DMS79 (cell line): ENCODE measurements at places on chromosomes 11 and 22.
A peak's percentile ranks its signal among the peaks of the same experiment; 100 is the strongest.

GRCh38 chr22:41905411-41906202 is 9.3 kb downstream of the SHISA8 start:
- no peak for DNase-seq

DNA sequence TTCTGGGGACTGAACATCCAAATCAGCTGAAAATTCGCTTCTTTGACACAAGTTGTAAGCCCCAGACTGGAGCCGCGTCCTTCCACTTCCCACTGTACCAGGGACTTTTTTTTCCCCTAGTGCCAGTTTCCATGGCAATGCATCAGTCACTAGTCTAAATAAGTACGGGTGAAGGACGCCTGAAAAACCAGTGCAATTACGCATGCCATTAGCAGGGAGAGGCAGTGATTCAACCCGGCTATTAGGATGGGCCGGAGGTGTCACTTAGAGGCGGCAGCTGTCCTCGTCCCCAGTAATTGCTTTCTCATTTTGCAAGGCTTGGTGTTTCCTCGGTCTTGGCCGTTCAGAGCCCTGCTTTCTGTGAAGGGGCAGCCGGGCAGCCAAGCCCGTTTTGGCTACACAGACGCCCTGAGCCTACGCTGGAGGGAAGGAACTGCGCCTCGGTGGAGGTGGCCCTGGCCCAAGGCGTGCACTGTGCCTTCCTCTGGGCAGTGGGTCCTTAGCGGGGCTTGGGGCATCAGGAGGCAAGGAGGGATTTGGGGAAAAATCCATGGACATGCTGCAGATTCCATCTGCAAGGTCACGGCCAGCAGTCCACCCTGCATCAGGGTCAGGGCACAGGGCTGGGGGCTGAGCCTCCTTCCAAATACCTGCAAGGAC is 319.7 kb downstream of the CTTN start:
- DNase-seq, result no peak

GRCh38 chr11:134275534-134276395 is at the start of gene GLB1L3:
Gene GLB1L3, plus strand, starts transcription at chr11:134276379. Its CDS starts 362 bp downstream, at chr11:134276741.
- DNase-seq, result peak; percentile 64

- peak; percentile 17 for DNase-seq
These were observed 267.2 kb upstream of the SYN3 start for GRCh38 chr22:33325232-33326004.

GRCh38 chr22:46203601-46203980 is 46.5 kb downstream of the CDPF1 start:
- DNase-seq, result no peak

- DNase-seq, result peak; percentile 22
These were observed at the start of gene ARSA for GRCh38 chr22:50627642-50628542. Gene ARSA, minus strand, starts transcription at chr22:50628152. Its CDS starts 373 bp downstream, at chr22:50627779.

GRCh38 chr11:91926965-91927364 is 297.7 kb upstream of the FAT3 start:
- DNase-seq, result no peak

- DNase-seq, result no peak
These were observed 16.7 kb downstream of the MRPL23 start for GRCh38 chr11:1963864-1964263.

DNA sequence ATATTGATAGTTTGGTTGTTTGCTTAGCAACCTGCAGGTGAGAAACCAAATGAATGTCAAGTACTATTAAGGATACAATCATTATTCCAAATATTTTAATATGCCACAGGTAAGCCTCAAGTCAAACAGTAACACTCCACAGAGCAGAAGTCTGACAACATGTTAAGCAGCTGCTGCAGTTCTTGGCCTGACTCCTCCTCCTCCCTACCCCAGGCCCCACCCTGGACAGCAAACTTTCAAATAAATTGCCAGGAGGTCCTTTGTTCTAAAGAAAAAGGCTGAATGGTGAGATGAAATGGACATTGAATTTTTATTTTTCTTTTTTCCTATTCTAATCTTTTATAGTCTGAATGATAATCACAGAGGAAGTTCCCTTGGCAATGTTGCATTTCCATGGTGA is 260.0 kb upstream of the POU2AF2 start:
- DNase-seq, result no peak

- DNase-seq, result no peak
These were observed 51.1 kb downstream of the USP35 start for GRCh38 chr11:78239781-78240180.

GRCh38 chr11:125980436-125980835 is 34.6 kb downstream of the VSIG10L2 start:
- no peak for DNase-seq

DNA sequence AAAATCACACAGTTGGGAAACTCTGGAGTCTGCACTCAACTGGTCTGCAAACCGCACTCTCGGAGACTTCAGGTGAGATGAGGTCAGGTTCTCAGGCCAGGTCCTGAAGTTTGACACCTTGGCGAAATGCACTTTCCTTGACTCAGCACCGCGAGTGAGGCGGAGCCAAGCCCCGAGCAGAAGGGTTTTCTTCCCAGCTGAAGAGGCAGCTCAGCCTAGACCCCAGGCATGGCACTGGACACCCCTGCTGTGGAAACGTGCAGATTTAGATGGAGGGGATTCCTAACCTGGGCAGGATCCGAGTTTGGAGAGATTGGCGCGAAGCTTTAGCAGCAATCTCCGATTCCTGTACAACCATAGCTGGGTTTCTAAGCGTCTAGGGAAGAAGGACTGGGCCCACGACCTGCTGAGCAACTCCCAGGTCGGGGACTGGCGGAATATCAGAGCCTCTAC is 835 bp upstream of the MYOD1 start:
- DNase-seq, result no peak

DNA sequence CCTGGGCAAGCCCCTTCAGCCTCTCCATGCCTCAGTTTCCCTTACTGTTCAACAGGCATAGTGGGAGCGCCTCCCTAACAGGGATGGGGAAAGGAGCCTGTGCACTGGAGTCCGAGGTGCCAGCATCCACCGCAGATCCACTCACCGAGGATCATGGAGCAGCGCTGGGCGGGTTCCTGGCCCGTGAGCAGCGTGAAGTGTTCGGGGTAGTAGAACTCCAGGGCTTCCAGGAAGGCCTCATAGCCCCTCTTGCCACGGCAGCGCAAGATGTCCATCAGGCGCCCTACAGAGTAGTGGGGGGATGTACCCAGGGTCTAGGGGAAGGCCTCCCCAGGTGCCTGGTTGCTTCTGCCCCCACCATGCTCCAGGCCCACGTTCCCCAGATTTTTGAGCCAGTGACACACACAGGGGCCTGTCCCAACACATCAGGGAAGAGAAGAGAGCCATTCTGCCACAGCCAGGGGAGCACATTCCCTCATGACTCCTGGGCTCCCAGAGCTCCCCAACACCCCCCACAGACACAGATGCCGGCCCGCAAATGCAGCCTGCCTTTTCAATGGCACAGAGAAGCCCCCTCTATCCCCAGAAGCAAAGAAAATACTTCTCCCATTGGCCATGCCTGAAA is 1.3 kb downstream of the CARD10 start:
- no peak for DNase-seq

DNA sequence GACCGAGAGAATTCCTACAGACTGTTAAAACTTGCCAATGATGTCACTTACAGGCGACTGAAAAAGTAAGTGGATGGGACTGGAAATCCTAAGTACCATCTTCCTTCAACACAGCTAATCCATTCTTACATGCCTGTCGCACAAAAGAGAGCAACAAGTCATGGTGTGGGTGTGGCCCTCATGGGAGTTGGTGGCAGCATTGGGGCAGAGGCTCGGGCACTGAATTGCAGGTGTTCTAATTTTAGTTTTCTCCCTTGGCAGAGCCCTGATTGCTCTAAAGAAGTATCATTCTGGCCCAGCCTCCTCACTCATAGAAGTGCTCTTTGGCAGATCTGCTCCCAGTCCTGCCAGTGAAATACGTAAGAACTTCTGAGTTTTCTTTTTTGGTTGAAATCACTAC is 4.6 kb downstream of the IGHMBP2 start:
- no peak for DNase-seq

- peak; percentile 100 for DNase-seq
These were observed at the start of gene MARK2 for GRCh38 chr11:63838678-63839507. Gene MARK2, plus strand, starts transcription at chr11:63839110. Its CDS starts 397 bp downstream, at chr11:63839507.

DNA sequence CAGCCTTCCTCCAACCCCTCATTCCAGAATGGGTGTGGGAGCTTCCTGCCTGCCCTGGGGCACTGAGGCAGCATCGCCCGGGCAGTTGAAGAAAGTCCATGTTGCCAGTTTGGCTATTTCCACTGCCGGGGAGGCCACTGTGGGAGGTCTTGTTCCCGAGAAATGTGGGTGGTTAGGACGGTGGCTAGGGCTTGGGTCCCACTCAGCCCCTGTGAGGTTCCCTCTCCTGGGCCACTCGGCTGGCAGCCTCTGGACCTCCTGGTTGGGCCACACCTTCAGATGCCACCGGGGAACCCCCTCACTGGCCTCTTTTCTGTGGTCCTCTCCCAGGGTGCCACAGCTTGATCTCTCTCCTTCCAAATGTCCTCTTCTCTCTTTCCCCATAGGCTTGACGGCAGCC is 5.1 kb upstream of the PPP6R3 start:
- DNase-seq, result no peak

DNA sequence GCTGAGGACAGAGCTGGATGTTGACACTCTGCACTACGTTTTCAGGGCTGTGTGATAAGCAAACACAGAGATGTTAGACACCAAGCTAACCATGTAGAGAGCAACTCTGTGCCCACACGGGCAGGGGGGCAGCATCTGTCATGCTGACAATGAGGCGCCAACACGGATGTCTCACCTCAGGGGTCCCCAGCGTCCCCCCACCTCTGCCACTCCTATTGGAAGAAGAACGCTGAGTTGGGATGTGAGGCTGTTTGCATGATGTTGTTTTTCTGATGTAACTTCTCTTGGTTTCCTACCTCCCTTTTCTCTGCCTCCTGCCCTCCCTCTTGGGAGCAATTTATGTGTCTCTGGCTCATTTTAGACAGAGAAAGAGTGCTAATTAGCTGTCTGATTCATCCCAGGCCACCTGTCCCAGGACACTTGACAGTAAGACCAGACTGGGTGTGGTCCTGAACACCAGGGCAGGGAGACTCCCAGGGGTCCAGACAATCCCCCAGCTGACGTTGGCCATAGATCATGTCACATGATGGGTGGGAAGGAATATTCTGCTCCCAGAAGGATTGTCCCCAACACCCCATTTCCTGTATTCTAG is 89.2 kb upstream of the NCAM1 start:
- DNase-seq, result no peak

DNA sequence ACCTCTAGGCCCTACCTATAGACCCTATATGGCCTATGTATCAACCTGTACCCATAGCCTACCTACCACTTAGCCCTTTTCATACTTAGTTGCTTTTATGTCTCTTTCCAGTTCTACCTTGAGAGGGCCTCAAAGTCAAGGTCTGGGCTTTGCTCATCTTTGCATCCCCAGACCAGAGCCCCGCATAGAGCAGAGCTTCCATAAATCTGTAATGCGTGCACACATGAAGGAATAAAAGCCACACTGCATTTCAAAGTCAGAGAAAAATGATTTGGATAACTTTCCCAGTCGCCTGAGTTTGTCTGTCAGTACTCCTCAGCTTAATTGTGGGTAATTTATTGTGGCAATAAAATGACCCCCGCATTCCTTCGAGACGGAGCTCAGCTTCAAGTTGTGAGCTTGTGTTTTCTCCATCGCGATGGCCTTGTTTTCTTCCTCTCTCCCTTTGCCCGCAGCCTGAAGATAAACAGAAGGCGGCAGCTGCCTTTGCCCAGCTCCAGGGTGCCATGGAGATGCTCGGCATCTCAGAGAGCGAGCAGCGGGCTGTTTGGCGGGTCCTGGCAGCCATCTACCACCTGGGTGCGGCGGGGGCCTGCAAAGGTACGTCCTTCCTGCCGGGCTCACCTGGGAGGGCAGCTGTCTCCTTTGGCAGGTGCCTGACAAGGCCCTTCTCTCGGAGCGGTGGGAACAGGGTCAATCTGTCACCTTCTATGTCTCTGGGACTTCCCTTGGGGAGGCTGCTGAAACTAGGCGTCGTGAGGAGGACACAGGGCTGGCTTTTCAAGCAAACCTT is 55.7 kb downstream of the MYO18B start:
- no peak for DNase-seq

DNA sequence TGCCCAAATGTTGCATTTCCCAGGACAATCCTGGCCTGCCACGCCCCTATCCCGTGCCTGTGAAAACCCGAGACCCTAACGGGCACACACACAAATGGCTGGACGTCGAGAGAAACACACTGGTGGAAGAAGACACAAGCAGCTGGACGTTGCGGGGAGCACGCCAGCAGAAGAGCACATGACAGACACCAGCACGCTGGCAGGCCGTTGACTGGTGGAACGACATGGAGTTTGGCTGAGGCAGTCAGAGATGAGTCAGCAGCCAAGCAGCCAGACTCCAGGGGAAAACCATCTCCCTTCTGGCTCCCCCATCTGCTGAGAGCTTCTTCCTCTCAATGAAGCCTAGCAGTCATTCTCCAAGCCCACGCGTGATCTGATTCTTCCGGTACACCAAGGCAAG is 606.7 kb upstream of the LRRC4C start:
- DNase-seq, result no peak

DNA sequence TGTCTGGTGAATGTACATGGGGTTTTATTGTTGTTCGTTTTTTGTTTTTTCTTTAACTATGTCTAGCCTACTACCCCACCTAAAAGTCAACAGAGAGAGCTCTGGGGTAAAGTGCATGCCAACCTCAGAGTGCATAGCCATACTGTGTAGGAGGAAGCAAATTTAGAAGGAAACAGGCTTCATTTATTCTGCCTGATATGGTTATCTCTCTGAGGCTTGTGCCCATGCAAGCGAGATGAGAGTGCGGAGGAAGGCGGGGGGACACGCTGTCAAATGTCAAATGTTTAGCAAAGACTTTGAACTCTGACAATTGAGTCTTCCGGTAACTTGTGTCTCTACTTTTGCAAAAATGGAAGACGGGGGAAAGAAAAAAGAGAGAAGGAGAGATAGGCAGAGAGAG is 295.5 kb downstream of the ETS1 start:
- DNase-seq, result no peak

DNA sequence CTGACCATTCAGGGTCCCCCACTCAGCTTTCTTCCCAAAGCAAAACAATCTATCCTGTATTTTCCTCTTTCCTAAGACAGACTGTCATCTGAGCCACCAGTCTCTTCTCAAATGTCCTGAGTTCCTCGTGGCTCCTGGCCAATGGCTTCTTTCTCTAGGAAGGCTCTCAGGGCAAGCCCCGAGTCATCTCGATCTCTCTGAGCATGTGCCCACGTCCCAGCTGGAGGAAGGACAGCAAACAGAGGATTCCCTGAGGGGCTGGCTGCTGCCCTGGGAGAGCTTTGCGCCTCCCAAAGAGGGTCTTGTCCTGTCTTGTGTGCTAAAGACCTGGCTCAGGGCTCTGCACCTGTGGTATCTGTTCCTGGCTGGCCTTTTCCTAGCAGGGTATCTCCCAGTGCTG is 8.3 kb downstream of the SLC37A2 start:
- DNase-seq, result no peak

- no peak for DNase-seq
These were observed 983.9 kb upstream of the CNTN5 start for GRCh38 chr11:98036810-98037209.

DNA sequence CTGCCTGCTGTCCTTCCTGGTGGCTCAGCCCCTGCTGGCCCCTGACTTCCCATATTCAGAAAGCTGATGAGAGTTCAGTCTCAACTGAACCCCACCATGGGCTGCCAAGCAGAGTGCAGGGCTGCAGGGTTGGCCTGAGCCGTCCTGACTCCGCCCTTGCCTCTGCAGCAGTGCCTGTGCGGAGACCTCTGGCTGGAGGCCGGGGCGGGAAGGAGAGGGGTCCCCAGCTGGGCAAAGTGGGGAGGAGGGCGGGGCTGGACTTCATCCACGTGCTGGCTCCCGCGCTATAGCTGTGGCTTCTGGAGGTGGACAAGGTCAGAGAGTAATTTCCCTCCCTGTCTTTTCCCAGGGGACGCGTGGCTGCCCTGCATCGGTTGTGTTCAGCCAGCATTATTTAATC is 13.6 kb downstream of the GLB1L3 start:
- DNase-seq, result no peak
